ENCODE measurements at places on chromosomes 1 and 21. TPM values are rescaled to one million over a fixed set of nuclear protein-coding genes. Genes with fewer than 3 reads are reported as not detected.

The CYYR1 gene
- 12.4 TPM for total RNA-seq

The TOE1 gene
- 10.5 TPM for total RNA-seq

The NIPAL3 gene
- 55.4 TPM for total RNA-seq

The ITLN2 gene
- total RNA-seq = 41.9 TPM

The CYP4A22 gene
- 3.1 TPM for total RNA-seq

DNA sequence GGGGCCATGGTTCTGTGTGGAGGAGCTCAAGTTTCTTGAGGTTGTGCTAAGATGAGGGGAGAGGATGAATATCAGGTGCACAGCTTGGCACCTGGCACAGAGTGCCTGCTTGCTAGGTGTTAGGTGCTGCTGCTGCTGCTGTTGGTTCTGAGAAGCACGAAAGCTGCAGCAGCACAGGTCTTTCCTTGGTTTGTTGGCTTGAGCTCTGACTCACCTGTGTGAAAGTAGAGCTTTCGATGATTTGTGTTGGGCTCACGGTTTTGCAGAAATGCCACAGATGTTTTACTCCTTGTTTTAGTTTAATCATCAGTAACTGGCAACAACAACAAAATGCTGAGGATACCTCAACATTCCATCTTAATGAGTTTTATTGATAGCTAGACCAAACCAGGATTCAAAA, 221.6 kb downstream of the BRINP2 start:
- H3K36me3 ChIP-seq = no peaks in the 10 kb centered on the region
- H3K27me3 ChIP-seq = no peaks in the 10 kb centered on the region
- no peaks in the 10 kb centered on the region for H3K4me1 ChIP-seq
- no peak overlapping the region for H3K27ac ChIP-seq
- no peak overlapping the region for H3K4me3 ChIP-seq

DNA sequence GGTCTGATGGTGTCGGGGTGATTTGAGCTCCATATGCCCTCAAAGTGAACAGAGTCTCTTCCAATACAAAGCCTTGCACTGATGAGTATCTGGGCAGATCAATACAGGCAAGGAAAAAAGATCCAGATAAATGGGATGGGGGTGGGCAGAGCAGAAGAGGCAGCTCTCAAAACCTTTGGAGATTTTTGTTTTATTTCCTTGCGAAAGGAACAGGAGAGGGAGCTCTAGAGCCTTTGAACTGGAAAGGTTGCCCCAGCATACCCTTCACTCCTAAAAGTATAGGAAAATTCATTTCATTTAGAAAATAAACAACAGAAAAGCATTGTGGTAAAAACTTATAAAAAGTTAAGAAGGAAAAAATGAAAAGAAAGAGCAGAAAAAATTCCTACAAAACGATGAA, 31.4 kb upstream of the OLIG2 start:
- H3K27me3 ChIP-seq = no peaks in the 10 kb centered on the region
- DNase-seq = no peak
- no peaks in the 10 kb centered on the region for H3K4me1 ChIP-seq
- H3K36me3 ChIP-seq = no peaks in the 10 kb centered on the region
- no peak overlapping the region for H3K4me3 ChIP-seq

DNA sequence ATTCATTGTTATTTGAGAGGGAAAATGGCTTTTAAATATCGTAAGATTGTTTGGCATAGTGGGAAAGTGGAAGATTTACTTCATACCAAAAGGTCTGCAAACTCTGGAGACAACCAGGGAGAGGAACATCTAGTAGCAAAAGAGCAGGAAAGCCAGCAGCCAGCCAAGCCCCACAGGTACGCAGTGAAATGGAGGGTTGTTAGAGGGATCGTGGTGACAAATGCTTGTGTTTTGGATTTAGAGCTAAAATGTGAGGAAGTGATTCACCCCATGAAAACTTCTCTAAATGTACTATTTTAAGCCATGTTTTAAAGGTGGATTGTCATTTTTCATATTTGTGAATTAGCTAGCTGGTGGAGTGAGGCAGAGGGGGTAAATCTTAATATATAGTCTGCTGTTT, 69.3 kb downstream of the RPS6KC1 start:
- no peaks in the 10 kb centered on the region for H3K36me3 ChIP-seq
- H3K27ac ChIP-seq = no peak overlapping the region
- no peak overlapping the region for H3K4me3 ChIP-seq
- H3K4me1 ChIP-seq = no peaks in the 10 kb centered on the region
- DNase-seq = no peak

DNA sequence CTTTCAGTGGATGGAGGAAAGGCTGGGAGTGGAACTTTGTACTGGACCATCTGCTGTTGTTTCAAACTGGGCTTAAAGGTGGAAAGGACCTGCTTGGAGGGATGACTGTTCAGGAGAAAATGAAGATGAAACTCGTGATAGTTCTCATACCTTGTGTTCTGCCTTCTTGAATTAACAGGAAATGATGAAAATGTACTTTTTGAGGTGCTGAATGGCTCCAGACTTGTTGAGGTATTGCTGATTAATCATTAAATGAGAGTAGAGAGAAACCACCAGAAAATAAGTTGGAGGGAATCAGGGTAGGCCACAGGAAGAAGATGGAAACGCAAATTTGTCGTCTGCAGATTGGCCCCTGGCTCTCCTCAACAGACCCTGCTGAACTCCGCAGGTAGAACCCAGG, 26.2 kb upstream of the ZNF436 start:
- H3K4me1 ChIP-seq = peaks cover 10% of the 10 kb centered on the region
- no peak overlapping the region for H3K4me3 ChIP-seq
- no peak overlapping the region for H3K27ac ChIP-seq
- no peaks in the 10 kb centered on the region for H3K36me3 ChIP-seq
- no peaks in the 10 kb centered on the region for H3K27me3 ChIP-seq

DNA sequence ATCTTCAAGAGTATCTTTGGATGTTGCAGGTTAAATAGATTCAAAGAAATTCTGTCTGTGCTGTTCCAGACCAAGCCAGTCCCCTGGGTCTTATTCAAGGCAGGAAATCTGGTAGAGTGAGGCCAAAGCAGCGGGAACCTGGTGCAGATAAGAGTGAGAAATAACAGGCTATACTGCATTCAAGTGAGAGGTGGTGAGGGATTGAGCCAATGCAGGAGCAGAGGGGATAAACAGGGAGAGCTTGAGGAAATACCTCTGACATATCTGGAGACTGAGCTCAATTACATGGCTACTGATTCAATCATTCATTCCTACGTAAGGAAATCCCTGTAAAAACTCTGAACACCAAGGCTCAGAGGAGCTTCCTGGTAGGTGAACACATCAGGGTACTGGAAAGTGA, 17.2 kb upstream of the PSMA5 start:
- no peaks in the 10 kb centered on the region for H3K4me1 ChIP-seq
- no peak for DNase-seq
- no peaks in the 10 kb centered on the region for H3K36me3 ChIP-seq
- no peak overlapping the region for H3K4me3 ChIP-seq
- H3K27me3 ChIP-seq = no peaks in the 10 kb centered on the region

- no peak overlapping the region for H3K4me3 ChIP-seq
- no peaks in the 10 kb centered on the region for H3K27me3 ChIP-seq
- H3K36me3 ChIP-seq = no peaks in the 10 kb centered on the region
- peak overlapping the region; percentile 95 for H3K27ac ChIP-seq
- DNase-seq = no peak
These were observed 1.9 kb upstream of the ERRFI1 start for GRCh38 chr1:8027748-8028570.

GRCh38 chr1:150514913-150515327, 632 bp upstream of the FALEC start:
- peak overlapping the region; percentile 76 for H3K27ac ChIP-seq
- no peak for DNase-seq
- peaks cover 11% of the 10 kb centered on the region for H3K4me1 ChIP-seq
- H3K4me3 ChIP-seq = peak overlapping the region; percentile 26

GRCh38 chr1:220827445-220828178, 40.9 kb downstream of the MTARC1 start:
- no peaks in the 10 kb centered on the region for H3K27me3 ChIP-seq
- H3K36me3 ChIP-seq = no peaks in the 10 kb centered on the region
- H3K4me3 ChIP-seq = no peak overlapping the region
- peak overlapping the region; percentile 44 for H3K27ac ChIP-seq
- H3K4me1 ChIP-seq = peaks cover 34% of the 10 kb centered on the region
- DNase-seq = no peak

DNA sequence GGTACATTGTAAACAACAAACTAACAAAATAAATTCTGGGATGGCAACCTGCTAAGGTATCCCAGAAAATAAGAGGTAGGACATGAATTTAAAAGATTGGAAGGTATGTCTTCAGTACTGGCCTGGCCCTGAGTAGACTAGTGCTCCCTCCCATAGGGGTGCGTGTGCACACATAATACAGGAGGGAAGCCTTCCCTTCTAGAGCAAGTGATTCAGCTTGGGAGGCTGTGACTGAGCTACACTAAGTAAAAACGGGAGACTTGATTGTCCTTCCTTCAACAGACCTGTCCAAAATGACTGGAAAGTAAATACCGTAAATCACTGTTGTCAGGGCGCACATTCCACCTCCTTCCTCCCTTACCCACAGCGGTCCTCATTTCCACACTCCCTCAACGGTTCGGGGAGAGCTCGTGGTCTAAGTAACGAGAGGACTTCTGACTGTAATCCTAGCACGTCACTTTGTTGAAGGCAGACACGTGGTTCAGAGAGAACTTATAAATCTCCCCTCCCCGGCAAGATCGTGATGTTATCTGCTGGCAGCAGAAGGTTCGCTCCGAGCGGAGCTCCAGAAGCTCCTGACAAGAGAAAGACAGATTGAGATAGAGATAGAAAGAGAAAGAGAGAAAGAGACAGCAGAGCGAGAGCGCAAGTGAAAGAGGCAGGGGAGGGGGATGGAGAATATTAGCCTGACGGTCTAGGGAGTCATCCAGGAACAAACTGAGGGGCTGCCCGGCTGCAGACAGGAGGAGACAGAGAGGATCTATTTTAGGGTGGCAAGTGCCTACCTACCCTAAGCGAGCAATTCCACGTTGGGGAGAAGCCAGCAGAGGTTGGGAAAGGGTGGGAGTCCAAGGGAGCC, at the start of gene TGFB2:
TGFB2 (plus strand) TSS at position 523 of the 859 bp plus-strand sequence. CDS start 1,366 bp downstream, outside the sequence.
- H3K36me3 ChIP-seq = no peaks in the 10 kb centered on the region
- DNase-seq = no peak
- H3K4me1 ChIP-seq = peaks cover 13% of the 10 kb centered on the region
- no peaks in the 10 kb centered on the region for H3K27me3 ChIP-seq
- H3K27ac ChIP-seq = peak within 1 kb of the TSS; percentile 86
- peak within 1 kb of the TSS; percentile 65 for H3K4me3 ChIP-seq

DNA sequence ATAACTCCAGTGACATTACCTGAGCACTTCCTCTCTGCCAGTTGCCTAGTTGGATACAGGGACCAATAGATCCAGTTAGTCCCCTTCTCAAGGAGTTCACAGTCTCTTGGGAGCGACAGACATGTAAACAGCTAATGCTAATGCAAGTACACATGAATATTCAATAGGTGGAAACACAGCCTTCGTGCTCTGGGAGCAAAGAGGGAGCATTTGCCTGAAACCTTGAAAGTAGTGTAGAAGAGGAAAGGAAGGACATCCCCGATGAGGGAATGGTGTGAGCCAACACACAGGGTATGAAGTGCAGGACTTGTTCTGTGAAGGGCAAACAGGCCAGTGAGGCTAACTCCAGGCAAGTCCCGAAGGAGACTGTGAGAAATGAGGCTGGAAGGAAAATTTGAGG, 3.8 kb upstream of the TMEM222 start:
- no peaks in the 10 kb centered on the region for H3K36me3 ChIP-seq
- H3K4me1 ChIP-seq = peaks cover 12% of the 10 kb centered on the region
- no peak overlapping the region for H3K4me3 ChIP-seq

GRCh38 chr1:214525535-214526019, 25.8 kb downstream of the PTPN14 start:
- no peak for DNase-seq
- H3K4me3 ChIP-seq = no peak overlapping the region
- no peak overlapping the region for H3K27ac ChIP-seq
- no peaks in the 10 kb centered on the region for H3K36me3 ChIP-seq
- H3K27me3 ChIP-seq = no peaks in the 10 kb centered on the region

DNA sequence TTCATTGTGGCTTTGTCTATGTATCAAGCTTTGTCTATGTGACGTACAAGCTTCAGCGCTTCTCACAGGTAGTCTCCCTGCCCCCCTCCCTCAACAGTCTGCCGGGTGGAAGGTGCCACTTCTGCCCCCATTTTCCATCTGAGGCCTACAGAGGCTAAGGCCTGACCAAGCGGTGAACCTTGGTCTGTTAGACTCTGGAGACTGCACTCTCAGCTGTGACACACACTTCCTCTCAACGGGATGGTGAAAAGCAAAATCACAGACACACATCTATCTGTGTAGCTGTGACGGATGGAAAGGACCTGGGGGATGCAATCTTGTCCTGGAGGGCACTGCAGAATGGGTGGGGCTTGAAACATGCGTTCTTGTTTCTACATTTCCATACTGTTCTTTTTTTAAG, 152.9 kb upstream of the EDN2 start:
- H3K4me1 ChIP-seq = no peaks in the 10 kb centered on the region
- no peaks in the 10 kb centered on the region for H3K27me3 ChIP-seq
- DNase-seq = no peak
- no peaks in the 10 kb centered on the region for H3K36me3 ChIP-seq
- no peak overlapping the region for H3K27ac ChIP-seq
- no peak overlapping the region for H3K4me3 ChIP-seq

GRCh38 chr1:116325922-116326321, 47.1 kb upstream of the ATP1A1 start:
- no peaks in the 10 kb centered on the region for H3K27me3 ChIP-seq
- H3K36me3 ChIP-seq = no peaks in the 10 kb centered on the region
- H3K27ac ChIP-seq = peak overlapping the region; percentile 55
- H3K4me3 ChIP-seq = no peak overlapping the region

GRCh38 chr1:194903524-194903923, 1704.7 kb downstream of the KCNT2 start:
- no peak for DNase-seq
- H3K36me3 ChIP-seq = no peaks in the 10 kb centered on the region
- H3K4me1 ChIP-seq = no peaks in the 10 kb centered on the region

DNA sequence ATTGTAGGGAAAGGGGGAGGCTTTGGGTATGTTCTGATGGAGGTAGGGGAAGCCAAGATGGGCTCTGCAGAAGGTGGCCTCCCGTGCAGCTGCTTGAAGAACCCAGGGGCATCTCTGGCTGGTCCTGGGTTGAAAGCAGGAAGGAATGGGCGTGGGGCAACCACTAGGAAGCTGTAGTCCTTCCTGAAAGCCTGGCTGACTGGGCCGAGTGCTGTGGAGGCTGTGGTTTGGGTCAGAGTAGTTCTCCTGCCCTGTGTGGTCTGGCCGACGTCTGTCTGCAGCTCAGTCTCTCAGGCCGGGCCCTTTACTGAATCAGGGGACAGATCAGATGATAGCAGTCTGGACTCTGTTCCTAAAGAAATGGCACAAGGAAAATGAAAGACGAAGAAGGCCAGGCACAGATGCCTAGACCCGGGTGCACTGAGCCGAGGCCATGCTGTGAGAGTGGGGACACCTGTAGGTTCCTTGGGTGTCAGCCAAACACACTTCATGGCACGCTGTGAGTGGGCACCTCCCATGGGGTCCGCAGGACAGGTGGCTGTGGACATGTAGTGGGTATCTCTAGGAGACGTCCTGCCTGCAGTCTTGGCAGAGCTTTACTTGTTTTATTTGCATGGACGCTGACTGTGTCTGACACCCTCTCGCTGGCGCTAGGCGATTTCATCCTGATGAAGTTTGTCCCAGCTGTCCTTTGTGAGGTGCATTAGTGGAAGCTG, 87.0 kb downstream of the POFUT2 start:
- DNase-seq = no peak
- H3K27me3 ChIP-seq = no peaks in the 10 kb centered on the region
- no peak overlapping the region for H3K27ac ChIP-seq
- no peaks in the 10 kb centered on the region for H3K4me1 ChIP-seq
- no peak overlapping the region for H3K4me3 ChIP-seq

- no peak overlapping the region for H3K4me3 ChIP-seq
- DNase-seq = no peak
- no peaks in the 10 kb centered on the region for H3K27me3 ChIP-seq
- H3K4me1 ChIP-seq = no peaks in the 10 kb centered on the region
- no peaks in the 10 kb centered on the region for H3K36me3 ChIP-seq
These were observed 243.0 kb downstream of the PDE4B start for GRCh38 chr1:66035616-66036245.

- no peak overlapping the region for H3K27ac ChIP-seq
- H3K4me3 ChIP-seq = no peak overlapping the region
- H3K27me3 ChIP-seq = no peaks in the 10 kb centered on the region
- H3K36me3 ChIP-seq = peaks cover 10% of the 10 kb centered on the region
These were observed 37.2 kb downstream of the SLC37A1 start for GRCh38 chr21:42550817-42551216.
